ENCODE measurements at places on chromosomes 13 and 19.

DNA sequence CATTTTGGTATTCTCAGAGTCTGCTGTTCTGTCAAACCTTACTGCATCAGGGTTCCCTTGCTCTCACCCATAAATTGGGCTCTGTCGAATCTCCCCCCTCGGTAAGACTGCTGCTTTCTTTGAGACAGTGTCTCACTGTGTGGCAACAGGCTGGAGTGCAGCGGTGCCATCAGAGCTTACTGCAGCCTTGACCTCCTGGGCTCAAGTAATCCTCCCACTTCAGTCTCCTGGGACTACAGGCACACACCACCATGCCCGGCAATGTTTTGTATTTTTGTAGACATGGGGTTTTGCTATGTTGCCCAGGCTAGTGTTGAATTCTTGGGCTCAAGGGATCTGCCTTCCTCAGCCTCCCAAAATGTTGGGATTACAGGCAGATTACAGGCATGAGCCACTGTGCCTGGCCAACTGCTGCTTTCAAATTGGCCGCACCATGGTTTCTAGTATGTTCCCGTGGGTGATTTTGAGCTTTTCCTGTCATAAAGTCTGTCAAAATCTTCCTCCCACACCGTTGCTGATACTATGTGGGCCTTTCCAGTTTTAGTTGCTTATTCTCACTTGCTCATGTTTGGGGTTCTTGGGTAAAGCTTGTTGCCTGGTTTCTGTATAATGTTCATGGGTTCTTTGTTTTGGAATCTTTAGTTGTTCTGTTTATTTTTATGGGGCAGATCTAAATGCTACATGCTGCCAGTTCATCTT, 10.6 kb downstream of the RFC3 start:
- no peak for DNase-seq

DNA sequence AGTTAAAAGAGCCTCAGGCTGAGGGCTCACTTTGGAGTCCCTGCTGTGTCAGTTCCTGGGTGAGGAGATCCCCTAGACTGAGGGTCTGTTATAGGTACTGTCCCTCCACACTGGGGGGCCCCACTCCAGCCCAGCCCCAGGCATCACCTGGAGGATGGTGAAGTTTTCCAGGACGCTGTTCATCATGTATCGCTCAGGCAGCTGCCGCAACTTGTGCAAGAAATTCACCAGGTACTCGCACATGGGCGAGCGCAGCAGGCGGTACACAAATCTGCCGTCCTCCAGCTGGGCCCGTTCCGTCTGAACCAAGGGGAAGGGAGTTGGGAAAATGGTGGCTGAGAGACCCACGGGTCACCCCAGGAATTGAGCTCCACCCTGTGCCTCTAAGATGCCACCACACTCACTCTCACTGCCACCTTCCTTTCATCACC, 7.1 kb downstream of the CD37 start:
- DNase-seq: no peak

DNA sequence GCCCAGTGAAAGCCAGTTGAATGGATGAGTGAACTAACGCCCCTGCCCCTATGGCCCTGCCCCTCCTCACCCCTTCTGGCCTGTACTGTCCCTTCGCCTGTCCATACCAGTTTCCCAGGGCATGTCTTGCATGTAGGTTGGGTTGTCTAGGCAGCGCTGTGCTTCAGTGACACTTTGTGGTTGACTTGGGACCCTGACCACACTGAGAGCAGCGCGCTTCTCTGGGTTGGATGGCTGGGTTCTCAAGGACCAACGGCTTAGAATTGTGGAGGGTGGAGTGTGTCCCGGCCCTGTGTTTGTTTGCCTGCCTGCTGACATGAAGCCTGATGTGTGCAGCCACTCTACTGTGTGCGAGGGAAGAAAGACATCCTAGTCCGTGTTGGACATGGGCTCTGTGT, 15.8 kb downstream of the GATAD2A start:
- DNase-seq: no peak

- no peak for DNase-seq
Observed at GRCh38 chr13:55230570-55230908, 1910.2 kb upstream of the PRR20A start.

GRCh38 chr13:110157718-110158117, 149.2 kb downstream of the COL4A1 start:
- no peak for DNase-seq

DNA sequence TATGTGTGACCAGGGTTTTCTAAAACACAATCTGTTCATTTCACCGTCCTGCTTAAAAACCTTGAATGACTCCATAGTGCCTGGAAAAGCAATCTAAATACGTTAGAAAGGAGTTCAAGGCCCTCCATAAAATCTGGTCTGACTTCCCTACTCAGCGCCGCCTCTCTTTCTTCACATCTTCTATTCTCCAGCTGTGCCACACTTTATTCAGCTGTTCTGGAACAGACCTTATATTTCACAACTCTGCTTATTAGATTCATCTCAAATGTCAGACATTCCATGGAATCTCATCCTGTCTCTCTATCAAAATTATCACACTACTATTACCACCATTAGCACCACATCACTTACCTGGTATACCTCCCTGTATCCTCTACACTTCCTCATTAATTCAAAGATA, 19.8 kb upstream of the SPART start:
- no peak for DNase-seq

DNA sequence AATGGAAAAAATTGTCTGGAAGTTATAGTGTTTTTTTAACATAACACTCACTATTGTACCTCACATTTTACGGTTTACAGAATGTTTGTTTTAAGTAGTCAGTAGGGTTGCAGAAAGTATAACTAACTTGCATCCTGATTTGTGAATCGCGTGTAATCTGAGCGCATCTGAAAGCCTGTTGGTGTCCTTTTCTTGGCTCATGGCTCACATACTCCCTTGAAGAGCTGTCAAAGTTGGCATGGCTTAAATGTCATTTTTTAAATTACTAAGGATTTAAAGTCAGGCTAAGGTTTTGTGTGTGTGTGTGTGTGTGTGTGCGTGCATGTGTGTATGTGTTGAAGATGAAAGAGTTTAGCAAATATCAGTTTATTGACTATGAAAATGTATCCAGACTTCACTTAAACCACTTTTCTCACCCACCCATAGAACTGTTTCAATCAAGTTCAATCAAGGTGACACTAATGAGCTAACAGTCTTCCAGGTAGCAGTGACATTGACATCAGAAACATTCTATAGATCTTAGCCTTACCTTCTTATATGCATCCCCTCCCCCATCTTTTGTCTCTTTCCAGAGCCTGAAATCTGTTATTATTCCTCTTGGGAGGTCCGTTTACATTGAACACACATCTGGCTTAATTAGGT, 480.4 kb upstream of the SGCG start:
- peak; percentile 27 for DNase-seq

DNA sequence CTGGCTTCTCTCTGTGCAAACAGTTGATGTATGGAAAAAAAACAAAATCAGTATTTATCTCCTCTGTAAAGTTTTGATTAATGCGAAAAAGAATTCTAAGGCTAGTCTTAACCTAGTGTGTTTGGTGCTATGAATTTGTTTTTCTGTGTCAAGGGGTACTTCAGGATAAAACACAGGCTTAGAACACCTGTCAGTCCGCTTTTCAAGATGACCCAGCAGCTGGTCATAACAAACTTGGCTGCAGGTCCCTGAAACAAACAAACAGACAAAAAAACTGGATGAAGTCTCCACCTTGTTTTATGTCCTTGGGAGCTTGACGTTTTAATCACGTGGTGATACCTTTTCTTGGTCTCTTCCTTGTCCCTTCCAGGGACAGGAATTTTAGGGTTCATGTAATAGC, 689.3 kb downstream of the UQCRFS1 start:
- DNase-seq: peak; percentile 61

GRCh38 chr19:616747-617526, 16.4 kb downstream of the POLRMT start:
- DNase-seq: no peak

DNA sequence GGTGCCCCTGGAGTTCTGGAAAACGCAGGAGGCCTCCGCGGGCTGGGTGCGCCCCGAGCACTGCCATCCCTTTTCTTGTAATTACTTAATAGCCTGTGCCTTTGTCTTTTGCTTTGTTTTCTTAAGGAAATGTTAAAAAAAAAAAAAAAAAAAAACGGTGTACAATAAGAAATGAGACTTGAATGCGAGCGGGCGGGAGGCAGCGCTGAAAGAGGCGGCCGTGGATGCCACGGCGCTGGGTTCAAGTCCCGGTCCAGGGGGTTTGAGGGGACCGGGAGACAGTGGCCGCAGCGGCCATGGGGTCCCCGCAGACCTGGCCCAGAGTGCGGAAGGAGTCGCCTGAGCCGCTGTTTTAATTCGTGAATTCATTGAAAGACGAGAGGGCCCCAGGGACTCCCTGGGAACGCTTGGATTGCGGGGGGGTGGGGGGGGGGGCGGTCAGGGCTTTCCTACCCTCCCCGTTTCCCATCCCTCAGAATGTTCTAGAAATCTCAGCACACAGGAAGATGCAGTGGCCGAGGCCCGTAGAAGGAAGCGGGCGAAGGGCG, 349.2 kb upstream of the ARGLU1 start:
- DNase-seq: no peak

- DNase-seq: no peak
Observed at GRCh38 chr13:36131931-36132297, 732 bp upstream of the DCLK1 start.

GRCh38 chr19:8041531-8041931, 11.0 kb upstream of the CCL25 start:
- DNase-seq: peak; percentile 59

DNA sequence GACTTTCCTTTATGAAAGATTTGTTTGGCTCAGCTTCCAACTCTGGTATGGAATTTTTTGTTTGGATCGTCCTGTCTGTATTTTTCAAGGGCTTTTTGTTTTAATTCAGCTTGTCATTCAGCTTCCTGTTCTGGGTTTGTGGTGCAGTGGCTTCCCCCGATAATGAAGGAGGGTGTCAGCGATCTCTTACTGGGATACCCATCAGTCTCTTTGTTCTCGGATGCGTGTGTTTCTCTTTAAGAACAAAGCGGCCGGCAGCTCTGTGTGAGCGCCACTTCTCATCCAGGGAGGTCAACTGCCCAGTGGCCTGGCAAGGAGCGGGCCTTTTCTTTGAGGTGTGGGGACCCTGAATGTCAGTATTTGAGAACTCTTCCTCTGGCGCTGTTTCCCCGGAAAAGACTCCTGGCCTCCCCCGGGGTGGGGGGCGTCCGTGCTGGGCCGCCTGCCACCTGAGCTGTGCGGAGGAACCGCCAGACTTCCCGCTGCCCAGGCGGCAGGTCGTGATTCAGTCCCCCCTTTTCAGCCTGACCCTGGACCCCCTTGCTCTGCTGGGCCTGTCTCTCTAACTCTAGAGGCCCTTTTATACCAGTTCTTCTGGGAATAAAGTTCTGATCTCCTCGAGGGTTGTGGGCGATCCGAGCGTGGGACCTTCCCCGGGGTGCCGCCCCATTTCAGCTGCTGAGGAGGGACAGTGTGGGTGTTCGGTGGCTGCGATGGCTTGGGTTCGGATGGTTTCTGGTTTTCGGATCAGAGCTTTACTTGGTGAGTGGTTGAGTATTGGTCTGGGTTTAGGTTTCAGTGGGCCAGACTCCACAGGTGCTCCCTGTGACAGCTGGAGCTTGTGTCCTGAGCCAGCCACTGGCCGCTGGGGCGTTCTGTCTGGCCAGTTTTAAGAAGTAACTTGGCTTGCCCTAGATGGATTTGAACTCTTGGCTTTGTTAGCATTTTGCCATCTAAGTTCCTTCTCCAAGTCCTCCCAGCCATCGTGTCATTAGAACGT, 3.4 kb downstream of the SF3A2 start:
- DNase-seq: no peak

DNA sequence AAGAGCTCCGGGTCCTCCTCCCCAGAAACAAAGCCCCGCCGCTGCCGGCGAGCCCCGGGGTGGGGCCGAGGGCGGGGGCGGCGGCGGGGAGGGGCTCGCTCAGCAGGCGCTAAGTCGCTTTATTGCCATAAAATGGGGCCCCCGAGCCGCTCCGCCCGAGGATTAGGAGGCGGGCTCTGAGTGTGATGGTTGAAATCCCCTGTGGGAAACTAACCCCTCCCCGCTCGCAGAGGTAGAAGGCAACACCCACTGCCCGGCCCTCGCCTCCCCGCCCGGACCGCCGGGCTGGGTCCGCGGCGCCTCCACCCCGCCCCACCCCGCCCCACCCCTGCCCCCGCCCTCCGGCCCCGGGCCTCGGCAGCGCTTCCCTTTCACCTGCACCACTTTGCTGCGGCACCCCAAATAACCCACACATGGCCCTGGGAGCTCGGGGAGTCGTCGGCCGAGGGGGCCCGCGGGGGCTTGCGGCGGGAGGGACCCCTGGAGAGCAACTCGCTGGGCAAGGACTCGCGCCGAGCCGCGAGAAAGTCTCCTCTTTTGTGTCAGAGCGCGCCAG, at the start of gene KLF12:
Gene KLF12, minus strand, starts transcription at position 184 of the 556 bp plus-strand sequence.
- peak; percentile 95 for DNase-seq

- no peak for DNase-seq
Observed at GRCh38 chr19:10454267-10454666, 33.9 kb downstream of the PDE4A start.

- no peak for DNase-seq
Observed at GRCh38 chr13:99905224-99905623, 66.3 kb downstream of the ZIC5 start.

DNA sequence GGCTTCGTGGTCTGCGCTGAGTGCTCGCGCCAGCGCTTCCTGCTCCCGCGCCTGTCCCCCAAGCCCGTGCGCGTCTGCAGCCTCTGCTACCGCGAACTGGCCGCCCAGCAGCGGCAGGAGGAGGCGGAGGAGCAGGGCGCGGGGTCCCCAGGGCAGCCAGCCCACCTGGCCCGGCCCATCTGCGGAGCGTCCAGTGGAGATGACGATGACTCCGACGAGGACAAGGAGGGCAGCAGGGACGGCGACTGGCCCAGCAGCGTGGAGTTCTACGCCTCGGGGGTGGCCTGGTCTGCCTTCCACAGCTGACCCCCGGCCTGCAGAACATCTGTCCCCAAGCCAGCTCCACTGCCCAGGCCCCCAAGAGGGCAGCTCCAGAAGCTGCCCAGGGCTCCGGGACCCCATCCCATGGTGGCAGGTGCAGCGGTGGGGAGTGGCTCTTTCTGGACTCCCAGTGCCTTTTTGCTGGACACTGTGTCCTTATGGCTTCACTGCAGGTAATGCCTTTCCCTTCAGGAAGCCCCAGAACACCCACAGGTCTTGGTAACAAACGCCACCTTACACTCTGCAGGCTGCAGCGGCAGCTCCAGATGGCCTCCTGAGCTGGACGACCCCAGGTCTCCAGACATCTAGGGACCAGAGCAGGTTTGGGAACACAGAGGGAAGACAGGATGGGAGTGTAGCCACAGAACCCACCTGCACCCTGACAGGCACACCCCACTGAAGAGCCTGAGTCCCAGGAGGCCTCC, 9.3 kb downstream of the PLEKHF1 start:
- no peak for DNase-seq

GRCh38 chr13:93248627-93249047, 22.0 kb downstream of the GPC6 start:
- peak; percentile 98 for DNase-seq
